ENCODE measurements at places on chromosomes 16 and 17.
A peak's percentile ranks its signal among the peaks of the same experiment; 100 is the strongest.

GRCh38 chr17:9948928-9949327, 43.9 kb upstream of the RCVRN start:
- DNase-seq: no peak

DNA sequence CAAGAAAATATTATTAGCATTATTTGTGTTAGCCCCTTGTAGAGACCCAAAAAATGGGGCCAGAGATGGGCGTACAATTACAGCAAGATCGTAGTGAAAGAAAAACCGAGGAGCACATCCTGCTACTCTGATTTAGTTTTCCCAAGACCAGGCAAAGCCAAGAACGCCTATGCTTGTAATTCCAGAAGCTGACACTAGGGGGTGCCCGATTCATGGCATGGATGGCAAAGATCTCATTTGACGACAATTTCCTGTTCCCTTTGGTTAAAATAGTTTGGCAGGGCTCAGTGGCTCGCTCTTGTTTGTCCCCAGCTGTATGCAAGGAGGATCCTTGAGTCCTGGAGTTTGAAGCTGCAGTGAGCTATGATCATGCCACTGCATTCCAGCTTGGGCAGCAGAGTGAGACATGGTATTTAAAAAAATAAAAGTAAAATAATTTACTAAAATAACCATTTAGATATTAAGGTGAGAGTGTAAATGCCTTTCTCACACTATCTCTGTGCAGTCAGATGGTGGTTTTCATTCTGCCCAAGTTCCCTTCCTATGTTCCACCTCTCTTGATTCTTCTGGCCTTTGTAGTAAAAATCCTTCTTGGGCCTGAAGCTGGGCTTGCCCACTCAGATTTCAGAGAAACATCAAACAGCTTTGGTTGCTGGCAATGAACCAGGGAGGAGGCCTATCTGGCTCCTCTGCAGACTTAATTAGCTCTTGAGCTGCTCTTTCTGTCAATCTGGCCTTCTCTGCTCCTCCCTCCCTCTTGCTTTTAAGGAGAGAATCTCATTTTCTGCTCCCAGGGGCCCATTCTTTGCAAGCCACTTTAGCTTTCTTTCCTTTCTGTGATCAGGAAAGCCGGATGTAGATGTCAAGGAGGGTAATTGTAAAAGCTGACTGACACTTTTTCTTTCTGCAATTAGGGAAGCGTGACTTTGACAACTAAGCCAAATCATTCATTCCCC, 31.2 kb downstream of the TMEM238L start:
- DNase-seq: peak; percentile 68

GRCh38 chr16:55756963-55757362, 75.9 kb downstream of the CES1 start:
- no peak for DNase-seq

GRCh38 chr17:74361230-74362068, at the start of gene BTBD17:
TSS of gene BTBD17 (minus strand) at chr17:74361868. CDS start at chr17:74361819, 49 bp downstream.
- no peak for DNase-seq

DNA sequence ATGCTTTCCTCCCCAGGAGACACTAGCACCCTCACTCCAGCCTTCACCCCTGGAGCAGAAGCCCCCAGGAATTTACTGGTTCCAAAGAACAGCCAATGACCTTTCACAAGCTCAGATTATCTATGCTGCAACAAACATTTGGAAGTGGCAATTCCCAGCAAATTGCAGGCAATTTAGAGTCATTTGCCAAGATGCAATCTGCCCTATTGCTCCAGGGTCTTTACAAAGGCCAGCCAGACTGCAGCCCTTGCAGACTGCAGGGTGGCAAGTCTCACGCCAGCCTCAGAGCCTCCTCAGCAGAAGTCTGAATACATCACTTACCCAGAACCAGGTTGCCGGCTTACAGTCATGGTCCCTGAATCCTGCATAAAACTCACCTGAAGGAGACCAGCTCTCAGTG, 21.8 kb downstream of the AXIN1 start:
- DNase-seq: no peak

GRCh38 chr16:82439678-82440293, 187.0 kb upstream of the CDH13 start:
- no peak for DNase-seq

- no peak for DNase-seq
Measured at GRCh38 chr16:85363881-85364280, 249.2 kb upstream of the GSE1 start.

DNA sequence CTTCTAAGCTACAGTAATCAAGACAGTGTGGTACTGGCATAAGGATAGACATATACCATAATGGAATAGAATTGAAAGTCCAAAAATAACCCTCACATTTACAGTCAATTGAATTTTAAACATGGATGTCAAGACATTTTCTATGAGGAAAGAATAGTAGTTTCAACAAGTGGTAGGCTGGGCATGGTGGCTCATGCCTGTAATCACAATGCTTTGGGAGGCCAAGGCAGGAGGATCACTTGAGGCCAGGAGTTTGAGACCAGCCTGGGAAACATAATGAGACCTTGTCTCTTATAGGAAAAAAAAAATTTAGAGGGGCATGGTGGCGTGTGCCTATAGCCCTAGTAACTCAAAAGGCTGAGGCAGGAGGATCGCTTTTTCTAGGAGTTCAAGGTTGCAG, 122.8 kb upstream of the TBX2 start:
- no peak for DNase-seq

DNA sequence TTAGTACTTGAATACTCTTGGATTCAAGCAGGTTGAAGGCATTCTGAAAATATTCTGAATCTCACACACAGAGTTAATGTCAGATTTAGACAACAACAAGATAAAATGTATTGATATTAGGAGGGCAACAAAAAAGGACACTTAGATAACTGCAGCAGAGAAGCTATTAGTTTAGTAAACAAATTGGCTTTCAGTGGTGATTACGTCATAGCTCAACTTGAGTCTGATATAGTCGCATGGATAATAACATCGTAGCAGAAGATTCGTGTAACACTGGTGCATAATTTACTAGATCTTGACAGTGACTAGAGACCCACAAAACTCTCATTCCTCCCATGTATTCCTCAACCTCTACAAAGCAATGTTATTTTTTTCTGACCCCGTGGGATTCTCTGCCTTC, 268.3 kb downstream of the KCNJ2 start:
- no peak for DNase-seq

DNA sequence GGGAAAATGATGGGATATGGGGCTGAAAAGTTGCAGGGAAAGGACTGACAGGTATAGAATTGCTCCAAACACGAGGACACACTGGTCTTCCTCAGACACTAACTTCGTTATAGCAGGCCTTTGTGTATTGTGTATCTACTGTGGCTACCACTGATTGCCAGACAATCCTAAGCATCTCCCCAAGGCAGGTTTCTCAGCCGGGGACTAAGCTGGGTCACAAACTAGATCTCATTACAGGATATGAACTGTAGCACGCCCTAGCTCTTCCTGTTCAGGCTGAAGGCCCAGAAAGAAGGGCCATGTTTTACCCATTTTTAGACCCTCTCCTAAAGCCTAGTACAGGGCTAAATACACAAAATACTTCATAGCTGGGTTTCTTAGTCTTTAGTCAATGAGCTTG, 5.1 kb upstream of the RANGRF start:
- no peak for DNase-seq

GRCh38 chr17:82794781-82795482, 43.1 kb downstream of the TBCD start:
- no peak for DNase-seq

DNA sequence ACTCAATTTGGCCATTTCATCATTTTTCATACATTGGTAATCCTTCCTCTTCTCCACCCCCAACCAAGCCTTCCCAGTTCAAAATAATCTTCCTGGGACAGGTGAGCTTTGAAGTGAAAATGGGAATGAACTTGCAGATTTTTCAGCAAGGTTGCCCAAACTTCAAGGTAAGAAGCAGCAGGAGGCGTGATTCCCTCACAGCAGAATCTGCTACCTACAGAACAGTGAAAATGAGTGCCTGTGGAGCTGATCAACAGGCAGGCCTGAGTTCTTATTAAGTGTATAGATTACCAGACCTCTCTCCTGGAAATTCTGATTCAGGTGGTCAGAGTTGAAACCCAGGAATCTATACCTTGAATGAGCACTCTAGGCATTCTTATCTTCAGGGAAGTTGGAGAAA, 356.6 kb downstream of the RBFOX1 start:
- DNase-seq: no peak

DNA sequence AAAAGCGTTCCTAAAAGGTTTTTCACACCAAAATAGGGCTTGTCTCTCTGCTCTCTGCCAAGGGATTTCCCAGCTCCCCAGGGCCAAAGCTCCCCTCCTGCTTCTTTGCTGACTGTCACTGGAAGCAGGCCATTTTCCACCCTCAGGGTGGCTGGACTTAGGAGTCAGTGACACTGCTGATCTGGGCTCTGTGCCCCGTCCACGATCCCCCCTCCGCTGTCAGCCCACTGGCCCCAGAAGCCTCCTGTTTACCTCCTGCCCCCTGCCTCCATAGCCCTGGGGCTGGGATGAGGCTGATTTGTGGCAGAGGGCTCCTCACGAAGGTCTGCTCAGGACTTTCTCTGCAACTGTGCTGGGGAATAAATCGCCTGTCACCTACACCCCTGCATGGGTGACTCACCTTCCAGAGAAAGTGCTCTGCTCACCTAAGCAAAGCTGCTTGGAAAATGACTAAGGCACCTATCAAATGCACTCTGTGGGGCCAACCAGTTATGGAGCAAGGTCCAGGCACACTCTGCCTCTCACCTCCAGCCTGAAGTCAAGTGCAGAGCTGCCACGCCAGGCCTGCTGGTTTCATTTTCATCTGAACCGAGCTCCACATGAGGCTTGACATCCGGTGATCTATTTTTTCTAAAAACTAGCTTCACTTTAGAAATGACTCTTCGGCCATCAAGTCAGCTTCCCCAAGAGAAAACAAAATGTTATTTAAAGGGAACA, 4.9 kb downstream of the MAP3K14 start:
- DNase-seq: no peak

- DNase-seq: no peak
Measured at GRCh38 chr16:57060323-57061083, 31.9 kb upstream of the CPNE2 start.

- DNase-seq: no peak
Measured at GRCh38 chr16:11278681-11279628, 2.2 kb downstream of the PRM1 start.

- DNase-seq: no peak
Measured at GRCh38 chr16:81480606-81481206, 36.1 kb downstream of the CMIP start.

DNA sequence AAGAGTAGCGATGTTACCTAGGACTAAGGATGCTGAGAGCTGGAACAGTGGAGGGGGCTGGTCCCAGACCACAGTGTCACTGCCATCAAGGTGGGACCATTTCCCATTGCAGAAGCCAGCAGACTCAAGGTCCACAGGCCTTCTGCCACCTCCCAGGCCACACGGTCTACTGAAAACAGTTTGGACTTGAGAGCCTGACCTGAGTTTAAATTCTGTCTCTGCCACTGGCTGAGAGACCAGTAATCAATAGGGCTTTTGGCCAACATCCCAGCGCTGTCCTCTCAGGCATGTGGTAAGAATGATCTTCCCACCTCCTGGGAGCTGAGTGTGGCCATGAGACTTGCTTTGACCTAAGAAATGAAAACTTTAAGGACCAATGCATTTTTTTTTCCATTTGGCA, 331.4 kb upstream of the CDH5 start:
- no peak for DNase-seq

GRCh38 chr16:87575027-87575804, 27.1 kb upstream of the JPH3 start:
- DNase-seq: no peak

DNA sequence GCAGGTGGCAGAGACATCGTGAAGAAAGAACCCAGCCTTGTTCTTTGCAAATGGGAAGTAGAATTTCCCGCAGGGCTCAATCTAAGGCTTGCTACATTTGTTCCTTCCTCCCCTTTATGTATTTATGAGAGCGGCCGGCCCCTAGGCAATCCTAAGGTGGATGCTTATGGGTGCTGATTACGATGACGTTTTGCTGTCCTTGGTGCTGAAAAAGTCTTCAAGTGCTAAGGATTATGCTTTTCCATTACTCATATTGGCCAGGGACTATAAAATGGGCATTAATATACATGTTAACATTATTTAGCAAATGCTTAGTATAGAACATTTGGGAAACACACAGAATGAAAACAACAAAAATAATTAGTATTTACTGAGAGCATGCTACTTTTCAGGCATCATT, 313.3 kb upstream of the XYLT1 start:
- peak; percentile 10 for DNase-seq

GRCh38 chr16:54265575-54266107, 20.9 kb downstream of the IRX3 start:
- no peak for DNase-seq

GRCh38 chr16:27355610-27356009, 41.8 kb downstream of the IL4R start:
- no peak for DNase-seq

- no peak for DNase-seq
Measured at GRCh38 chr16:85829171-85829719, 29.8 kb downstream of the COX4I1 start.

DNA sequence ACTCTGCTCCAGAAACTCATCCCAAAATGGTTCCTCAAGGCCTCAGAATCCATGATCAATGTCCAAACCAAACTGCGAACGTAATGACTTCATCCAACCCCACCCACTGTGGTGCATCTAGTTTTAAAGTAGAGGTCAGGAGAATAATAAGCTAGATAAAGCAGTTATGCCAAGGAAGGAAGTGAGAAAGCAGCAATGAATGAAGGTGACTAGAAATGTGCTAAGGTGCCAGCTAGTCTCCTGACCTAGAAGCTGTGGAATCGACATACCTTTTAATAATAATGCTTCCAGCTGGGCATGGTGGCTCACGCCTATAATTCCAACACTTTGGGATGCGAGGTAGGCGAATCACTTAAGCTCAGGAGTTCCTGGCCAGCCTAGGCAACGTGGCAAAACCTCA, 99.2 kb downstream of the SMG6 start:
- DNase-seq: no peak

DNA sequence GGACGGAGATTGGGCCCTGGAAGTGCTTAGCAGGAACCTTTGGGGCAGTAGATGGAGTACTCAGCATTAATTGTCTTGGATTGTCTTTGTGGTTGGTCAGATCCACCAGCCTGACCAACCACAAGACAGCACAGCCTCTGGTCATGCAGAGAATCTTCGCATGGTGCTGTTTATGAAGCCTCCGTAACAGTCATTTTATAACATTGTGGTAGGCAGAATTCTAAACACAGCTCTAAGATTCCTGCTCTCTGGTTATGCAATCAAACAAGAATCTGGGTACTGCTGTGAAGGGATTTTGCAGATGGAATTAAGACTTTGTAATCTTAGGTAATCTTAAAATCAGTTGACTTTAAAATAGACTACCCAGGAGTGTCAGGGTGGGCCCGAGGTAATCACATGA, 312.2 kb upstream of the GOT2 start:
- no peak for DNase-seq

DNA sequence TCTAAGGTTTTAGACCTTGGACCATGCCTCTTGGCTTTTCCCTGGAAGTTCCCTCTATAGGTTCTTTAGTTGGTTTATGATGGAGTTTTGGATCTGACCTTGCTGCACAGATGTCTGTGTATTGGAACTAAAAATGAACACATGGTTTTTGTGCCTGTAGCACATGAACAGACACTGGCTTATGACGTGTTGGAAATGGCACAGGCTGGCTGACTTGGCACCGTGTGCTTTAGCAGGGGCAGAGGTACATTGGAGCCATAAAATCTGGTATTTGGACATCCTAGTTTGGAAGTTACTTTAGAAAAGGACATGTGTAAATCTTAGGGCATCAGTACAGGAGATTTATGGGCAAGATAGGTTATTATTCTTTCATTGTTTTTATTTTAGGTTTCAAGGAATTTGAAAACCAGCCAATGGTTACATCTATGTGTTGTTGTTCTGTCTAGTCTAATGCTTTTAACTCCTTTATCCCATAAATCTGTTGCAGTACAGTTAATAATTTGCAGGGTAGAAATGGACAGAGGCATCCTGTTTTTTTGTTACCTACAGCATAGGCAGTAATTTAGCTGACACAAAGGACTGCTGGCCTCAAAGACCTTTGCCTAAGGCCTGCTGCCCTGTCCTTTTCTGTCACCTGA, 6.0 kb downstream of the SOCS7 start:
- DNase-seq: peak; percentile 87
